Breast epithelium (tissue), 4 donors: ENCODE measurements at places on chromosomes 5 and 9. TPM values are rescaled to one million over a fixed set of nuclear protein-coding genes. Genes with fewer than 3 reads are reported as not detected.
A peak's percentile ranks its signal among the peaks of the same experiment; 100 is the strongest.

Gene RNF183
- total RNA-seq: 0.98 TPM

Gene IL3
- not detected for total RNA-seq

Gene LRRC70
- 8.6 TPM for total RNA-seq

Gene ELOVL7
- total RNA-seq: 7.5 TPM

Gene UIMC1
- 53.1 TPM for total RNA-seq

Gene PCDHGA3
- total RNA-seq: 4.3 TPM

Gene SLC1A3
- total RNA-seq: 87.5 TPM

DNA sequence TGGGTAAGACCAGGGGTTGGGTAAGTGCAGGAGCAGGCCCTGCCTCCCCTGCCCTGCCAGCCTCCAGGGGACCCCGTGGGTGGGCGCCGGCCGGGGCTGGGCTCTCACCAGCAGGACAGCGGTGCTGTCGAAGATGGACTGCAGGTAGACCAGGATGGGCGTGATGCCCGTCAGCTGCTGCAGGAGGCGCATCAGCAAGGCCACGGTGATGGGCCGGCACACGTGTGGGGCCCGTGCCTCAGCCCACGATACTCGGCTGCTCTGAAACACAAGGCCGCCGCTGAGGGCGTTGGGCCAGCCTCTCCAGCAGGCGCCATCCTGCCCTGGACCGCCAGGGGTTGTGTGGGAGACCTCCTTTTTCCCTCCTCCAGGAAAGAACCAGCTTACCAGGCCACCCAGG is 4.0 kb downstream of the SLC2A6 start:
- peaks cover 5% of the 10 kb centered on the region for H3K27me3 ChIP-seq
- H3K36me3 ChIP-seq: no peaks in the 10 kb centered on the region

GRCh38 chr5:99314721-99315120 is 385.9 kb upstream of the CHD1 start:
- H3K36me3 ChIP-seq: no peaks in the 10 kb centered on the region
- no peak for DNase-seq
- no peak overlapping the region for H3K4me3 ChIP-seq
- no peaks in the 10 kb centered on the region for H3K27me3 ChIP-seq
- H3K4me1 ChIP-seq: no peaks in the 10 kb centered on the region

DNA sequence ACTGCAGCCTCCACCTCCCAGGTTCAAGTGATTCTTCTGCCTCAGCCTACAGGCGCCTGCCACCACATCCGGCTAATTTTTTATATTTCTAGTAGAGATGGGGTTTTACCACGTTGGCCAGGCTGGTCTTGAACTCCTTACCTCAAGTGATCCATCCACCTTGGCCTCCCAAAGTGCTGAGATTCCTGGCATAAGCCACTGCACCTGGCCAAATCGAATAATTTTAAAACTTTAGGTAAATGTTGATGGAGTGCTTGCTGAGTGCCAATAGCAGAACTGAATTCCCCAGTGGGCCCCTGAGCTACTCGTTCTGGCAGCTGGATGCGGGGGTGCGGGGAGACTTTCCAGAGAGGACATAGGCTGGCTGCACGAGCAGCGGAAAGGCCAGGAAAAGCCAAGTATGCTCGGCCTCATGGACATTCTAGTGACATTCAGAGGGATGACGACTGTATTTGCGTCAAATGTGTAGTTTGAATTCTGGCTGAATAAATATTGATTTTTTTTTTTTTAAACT is 16.8 kb downstream of the TRAF2 start:
- peak overlapping the region; percentile 93 for H3K27ac ChIP-seq
- no peak for DNase-seq
- H3K27me3 ChIP-seq: no peaks in the 10 kb centered on the region
- no peaks in the 10 kb centered on the region for H3K36me3 ChIP-seq
- H3K4me3 ChIP-seq: no peak overlapping the region

- H3K4me3 ChIP-seq: peak overlapping the region; percentile 69
- DNase-seq: no peak
- no peaks in the 10 kb centered on the region for H3K36me3 ChIP-seq
- no peaks in the 10 kb centered on the region for H3K27me3 ChIP-seq
- no peaks in the 10 kb centered on the region for H3K4me1 ChIP-seq
Measured at GRCh38 chr5:15501091-15501791, 1.3 kb downstream of the FBXL7 start.

DNA sequence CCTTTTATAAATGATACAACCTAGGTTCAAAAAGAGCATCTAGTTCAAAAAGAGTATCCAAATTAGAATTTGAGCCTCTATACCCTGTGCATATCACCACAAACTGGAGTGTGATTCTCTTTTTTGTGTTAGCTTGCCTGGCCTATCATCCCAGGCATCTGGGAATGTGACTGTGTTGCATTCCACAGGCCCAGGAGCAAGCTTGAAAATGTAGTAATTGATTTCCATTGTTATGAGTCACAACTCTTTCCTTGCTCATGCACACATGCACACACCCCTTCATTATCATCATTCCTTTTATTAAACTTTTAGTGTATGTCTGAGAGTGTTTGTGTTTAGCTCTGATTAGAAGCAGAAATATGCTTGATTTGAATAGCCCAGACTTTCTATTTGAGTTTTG is 75.2 kb downstream of the FCHO2 start:
- H3K27ac ChIP-seq: peak overlapping the region; percentile 48
- no peaks in the 10 kb centered on the region for H3K4me1 ChIP-seq
- no peak overlapping the region for H3K4me3 ChIP-seq

DNA sequence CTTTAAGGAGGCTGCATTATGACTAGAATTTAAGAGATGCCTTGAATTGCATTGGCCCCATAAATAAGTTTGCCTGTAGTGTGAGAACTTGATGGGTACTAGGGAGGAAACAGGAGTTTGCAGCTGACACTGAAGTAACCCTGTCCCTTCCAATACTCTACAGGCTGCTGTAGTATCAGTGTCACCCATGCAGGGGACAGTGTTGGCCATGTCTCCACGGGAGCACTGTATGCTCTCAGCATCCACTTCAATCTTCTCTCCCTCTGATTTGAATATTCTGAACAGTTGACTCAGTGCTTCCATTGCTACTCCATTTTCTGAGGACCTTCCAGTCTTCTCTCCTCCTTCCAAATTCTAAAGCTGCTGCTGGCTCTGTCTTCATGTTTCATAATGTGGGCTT is 11.4 kb upstream of the IFNA14 start:
- DNase-seq: no peak
- no peaks in the 10 kb centered on the region for H3K36me3 ChIP-seq
- H3K4me3 ChIP-seq: no peak overlapping the region
- H3K4me1 ChIP-seq: no peaks in the 10 kb centered on the region
- H3K27me3 ChIP-seq: no peaks in the 10 kb centered on the region

DNA sequence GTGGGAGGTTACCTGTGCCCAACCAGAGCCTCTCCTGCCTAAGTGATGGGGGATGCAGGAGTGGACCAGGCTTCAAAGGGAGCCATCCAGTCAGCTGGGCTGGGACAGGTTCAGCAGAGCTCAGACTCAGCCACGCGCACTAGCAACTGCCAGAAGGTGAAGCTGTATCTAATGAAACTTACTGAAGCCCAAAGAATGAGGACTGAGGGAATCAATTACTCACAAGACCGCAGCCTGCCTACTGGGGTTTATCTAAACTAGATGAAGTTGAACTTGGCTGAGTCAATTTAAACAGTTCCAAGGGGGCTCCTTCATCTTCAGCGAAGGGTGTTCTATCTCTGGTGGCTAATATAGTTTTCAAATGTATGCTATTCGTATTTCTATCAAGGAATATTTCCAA is 11.4 kb downstream of the HAND1 start:
- no peak overlapping the region for H3K4me3 ChIP-seq
- DNase-seq: no peak
- H3K36me3 ChIP-seq: no peaks in the 10 kb centered on the region
- peaks cover 23% of the 10 kb centered on the region for H3K27me3 ChIP-seq
- no peak overlapping the region for H3K27ac ChIP-seq
- no peaks in the 10 kb centered on the region for H3K4me1 ChIP-seq

DNA sequence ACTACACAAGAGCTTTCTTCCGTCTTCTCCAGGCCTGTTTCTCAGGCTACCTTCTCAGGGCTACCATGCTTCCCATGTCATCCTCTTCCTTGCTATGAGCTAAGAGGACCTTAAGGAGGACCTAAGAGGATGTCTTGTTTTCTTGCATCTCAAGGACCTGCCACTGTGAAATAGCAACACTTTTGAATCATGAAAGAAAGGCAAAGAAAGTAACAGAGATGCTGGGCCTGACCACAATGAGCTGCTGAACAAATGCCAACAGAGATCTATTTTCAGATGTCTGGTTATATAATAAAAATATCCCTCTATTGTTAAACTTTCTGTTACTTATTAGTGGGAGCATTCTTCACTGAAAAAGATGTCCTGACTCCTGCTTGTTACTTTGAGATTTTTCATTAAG is 36.7 kb upstream of the ANXA1 start:
- no peak for DNase-seq
- H3K27me3 ChIP-seq: no peaks in the 10 kb centered on the region
- no peaks in the 10 kb centered on the region for H3K36me3 ChIP-seq
- H3K4me1 ChIP-seq: no peaks in the 10 kb centered on the region

- H3K36me3 ChIP-seq: no peaks in the 10 kb centered on the region
- peak overlapping the region; percentile 83 for H3K4me3 ChIP-seq
- H3K27me3 ChIP-seq: no peaks in the 10 kb centered on the region
- H3K4me1 ChIP-seq: no peaks in the 10 kb centered on the region
- DNase-seq: no peak
Measured at GRCh38 chr5:177023303-177023664, 788 bp downstream of the ZNF346 start.

DNA sequence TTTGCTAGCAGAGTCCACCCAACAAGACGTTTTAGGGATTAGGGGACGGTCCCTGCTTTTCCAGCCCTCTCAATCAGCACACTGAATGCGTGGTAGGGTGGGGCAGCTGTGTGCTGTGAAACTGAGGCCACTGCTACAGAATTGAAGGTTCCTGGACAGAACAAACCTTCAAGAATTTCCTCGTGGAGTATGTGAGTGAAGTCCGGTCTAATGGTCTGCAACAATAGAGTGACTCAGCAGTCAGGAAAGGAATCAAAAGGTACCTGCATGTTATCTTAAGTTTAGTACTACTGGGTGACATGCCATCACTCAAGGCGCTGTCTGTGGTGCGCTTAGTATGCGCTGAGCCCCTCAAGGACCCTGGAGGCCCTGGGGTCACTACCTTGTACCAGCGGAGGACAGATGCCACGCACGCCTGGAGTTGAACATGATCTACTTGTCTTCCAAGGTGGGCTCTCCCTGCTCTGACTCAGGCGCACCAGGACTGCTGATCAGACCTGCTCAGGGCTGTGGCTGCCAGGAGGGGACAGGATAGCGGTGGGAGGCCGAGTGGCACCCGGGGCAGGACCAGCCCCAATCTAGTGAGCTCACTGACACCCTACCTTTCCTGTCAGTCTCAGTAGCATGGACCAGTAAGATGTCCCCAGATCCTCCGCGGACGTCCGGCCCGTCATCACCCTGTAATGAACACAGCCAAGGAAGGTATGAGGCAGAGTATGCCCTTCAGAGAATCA is 50.5 kb downstream of the PRRT1B start:
- peaks cover 21% of the 10 kb centered on the region for H3K36me3 ChIP-seq
- H3K4me3 ChIP-seq: no peak overlapping the region
- no peak overlapping the region for H3K27ac ChIP-seq
- no peak for DNase-seq

DNA sequence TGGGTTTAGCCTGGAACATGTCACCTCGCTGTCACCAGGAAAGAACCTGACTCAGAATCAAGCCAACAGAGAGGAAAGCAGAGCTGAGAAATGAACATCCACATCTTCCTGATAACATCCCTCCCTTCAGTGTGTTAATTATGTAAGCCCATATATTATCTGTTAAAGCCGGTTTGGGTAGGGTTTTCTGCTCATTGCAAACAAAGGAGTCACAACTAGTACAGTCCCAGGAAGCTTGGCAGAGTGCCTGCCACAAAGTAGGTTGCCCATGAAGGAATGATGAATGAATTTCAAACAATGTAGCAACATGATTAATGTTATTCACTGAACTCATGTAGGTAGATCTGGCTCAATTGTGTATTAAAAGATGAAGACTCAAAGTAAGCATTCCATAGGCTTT is 10.4 kb upstream of the PPARGC1B start:
- no peak overlapping the region for H3K4me3 ChIP-seq
- H3K27me3 ChIP-seq: no peaks in the 10 kb centered on the region

GRCh38 chr5:92560698-92561401 is 1020.2 kb downstream of the NR2F1-AS1 start:
- no peaks in the 10 kb centered on the region for H3K4me1 ChIP-seq
- H3K27ac ChIP-seq: no peak overlapping the region
- no peak for DNase-seq
- H3K4me3 ChIP-seq: no peak overlapping the region
- no peaks in the 10 kb centered on the region for H3K27me3 ChIP-seq

DNA sequence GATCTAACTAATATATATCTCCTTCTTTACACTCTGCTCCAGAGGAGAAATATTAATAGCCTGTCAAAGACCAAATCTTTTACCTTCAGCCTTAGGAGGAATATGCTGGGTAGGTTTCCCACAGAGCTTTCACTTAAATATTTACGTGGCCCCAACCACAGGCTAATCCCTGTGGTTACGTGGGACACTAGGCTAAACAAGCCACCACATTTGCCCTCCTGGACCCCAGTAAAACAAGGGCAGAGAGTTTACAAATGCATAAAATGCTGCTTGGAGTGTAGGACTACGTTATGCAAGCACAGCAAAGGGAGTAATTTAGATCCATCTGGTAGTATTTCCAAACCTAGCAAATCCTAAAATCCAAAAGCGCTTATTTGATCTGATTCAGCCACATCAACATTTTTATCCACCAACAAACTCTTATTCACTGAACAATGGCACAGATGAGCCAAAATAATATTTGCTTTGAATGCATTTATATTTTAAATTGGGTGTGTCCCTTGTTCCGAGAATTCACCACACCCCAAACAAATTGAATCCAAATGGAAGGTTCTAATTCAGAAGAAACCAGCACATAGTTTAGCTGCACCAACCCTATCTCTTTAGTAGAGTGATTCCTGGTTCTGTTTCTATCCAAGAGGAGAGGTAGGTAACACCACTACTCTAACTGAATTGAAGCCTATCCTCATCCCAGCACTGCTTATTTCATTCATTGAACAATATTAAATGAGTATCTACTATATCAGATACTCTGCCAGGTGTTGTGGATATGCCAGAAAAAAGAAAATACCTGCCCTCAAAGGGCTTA is 179.0 kb downstream of the TSSK1B start:
- no peaks in the 10 kb centered on the region for H3K36me3 ChIP-seq
- DNase-seq: no peak
- H3K27ac ChIP-seq: peak overlapping the region; percentile 70
- H3K4me3 ChIP-seq: no peak overlapping the region

- no peak overlapping the region for H3K4me3 ChIP-seq
- no peaks in the 10 kb centered on the region for H3K36me3 ChIP-seq
- H3K27ac ChIP-seq: no peak overlapping the region
- H3K27me3 ChIP-seq: no peaks in the 10 kb centered on the region
Measured at GRCh38 chr5:62134811-62135210, 171.2 kb upstream of the KIF2A start.
